ENCODE measurements at places on chromosomes 7 and 10.

- DNase-seq: no peak
Observed at GRCh38 chr7:41893656-41894055, 190.8 kb upstream of the INHBA start.

GRCh38 chr7:35802649-35803048, 1.8 kb downstream of the SEPTIN7 start:
- no peak for DNase-seq

DNA sequence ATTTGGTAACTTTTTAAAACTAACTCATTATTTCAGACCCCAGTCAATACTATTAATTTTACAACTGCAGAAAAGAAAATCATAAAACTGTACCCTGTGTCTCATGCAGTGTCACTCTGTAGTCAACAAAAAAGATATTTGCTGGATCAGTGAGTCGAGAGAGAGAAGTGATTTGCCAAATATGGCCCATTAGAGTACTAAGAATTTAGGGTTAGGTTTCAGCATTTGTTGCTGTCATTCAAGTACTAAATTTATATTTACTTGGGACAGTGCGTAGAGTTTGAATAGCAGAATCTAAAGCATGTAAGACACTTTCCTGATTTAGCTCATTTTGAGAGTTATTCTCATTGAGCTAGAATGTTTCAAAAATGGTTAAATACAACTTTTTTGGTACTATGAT, 38.9 kb downstream of the CACNA2D1 start:
- no peak for DNase-seq

DNA sequence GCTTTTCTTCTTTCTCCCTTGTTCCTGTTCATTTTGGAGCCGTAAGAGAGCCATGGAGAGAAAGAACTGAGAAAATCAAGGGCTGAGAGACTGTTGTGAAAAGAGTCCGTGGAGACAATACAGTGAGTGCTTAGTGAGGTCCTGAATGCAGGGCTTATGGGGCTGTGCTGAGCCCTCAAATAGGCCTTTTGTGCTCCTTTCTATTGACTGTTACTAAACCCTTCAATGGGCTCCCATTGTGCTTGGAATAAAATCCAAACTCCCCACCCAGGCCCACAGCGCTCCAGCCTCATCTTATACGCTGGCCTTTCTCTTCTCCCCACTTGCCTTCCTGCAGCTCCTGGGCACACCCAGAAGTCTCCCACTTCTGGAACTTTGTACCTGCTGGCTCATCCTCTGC, 243.1 kb upstream of the HABP2 start:
- no peak for DNase-seq

DNA sequence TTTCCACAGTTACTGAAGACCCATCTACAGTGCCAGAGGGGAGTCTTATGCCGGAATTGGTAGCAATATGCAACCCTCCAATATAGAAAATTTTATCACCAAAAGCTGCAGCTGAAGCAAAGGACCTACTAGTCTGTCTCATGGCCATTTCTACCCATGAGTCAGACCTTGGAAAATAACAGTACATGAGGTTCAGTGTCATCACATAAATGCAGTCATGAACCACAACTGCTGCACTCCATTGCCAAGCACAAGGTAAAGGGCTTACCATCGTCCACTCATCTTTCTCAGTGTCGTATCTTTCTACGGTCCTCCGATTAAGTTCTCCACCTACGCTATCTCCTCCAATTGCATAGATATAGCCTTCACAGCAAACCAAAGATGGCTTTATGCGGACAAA, 21.8 kb downstream of the KBTBD2 start:
- DNase-seq: no peak

Measured in esophagus squamous epithelium (tissue), 5 donors.